ENCODE measurements at places on chromosomes 3 and 15.

DNA sequence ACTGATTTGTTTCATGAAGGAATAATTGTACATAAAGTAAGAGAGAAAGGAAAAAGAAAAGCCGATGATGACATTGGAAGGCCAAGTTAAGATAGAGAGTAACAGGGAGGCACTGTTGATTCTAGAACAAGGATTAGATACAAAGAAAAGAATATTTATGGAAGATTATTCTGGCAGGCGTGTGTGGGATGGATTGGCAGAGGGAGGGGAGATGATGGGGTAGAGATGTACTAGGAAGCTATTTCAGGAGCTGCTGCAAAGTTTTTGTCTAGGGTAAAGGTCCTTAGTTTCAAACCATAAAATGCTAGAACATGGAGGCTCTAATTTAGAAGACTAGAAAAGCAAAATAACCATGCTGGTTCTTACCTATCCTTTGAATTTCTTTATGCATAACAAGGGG is 280.0 kb upstream of the LRRN1 start:
- no peak for DNase-seq

DNA sequence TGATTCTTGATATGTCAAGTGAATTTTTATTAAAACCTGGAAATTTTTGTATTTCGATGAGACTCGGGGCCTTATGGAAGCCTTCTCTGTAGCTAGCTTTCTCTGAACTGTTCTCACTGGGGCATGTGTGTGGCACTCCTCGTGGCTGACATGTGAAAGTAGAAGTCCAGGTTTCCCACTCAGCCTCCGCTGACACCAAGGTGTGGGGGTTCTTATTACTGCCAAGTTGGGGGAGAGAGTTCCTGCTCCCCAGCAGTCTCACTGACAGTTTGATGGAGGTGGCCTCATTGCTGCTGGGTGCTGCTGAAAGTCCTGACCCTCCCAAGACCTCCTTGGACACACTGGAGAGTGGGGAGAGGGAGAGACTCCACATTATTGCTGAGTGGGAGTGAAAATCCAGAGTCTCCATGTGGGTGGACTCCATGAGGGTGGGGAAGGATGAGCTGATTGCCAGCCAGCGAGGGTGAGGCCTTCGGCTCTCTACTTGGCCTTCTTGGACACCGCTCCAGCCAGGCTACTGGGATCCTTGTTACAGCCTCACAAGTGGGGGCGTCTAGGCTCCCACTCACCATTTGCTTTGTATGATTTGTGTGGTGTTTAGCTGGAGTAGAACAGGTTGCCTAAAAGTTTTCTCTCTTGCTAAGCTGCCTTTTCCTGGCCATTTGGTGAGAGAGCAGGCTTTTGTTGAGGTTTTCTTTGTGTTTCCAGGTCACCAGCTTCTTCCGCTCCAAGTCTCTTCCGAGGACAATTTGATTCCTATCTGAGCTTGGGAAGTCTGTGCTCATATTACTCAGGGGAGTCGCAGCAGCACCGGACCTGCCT is 64.1 kb downstream of the LSM3 start:
- no peak for DNase-seq

DNA sequence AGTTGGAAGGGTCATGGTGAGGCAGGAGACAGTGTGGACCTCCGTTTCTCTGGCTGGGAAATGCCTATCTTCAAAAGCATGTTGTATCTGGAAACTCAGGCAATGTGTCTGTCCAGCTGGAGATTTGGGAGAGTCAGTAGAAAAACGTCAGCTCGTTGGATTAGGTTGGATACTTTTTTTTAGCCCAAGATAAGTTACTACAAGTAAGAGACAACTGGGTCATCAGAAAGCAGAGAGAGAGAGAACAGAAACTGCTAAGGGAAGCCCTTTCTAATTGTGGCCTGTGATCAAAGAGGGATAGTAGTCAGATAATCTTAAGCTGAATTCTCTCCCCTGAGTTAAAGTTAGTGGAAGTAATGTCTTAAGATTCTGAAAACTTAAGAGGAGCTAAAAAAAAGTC is 78.9 kb upstream of the ZNF280D start:
- DNase-seq, result no peak

DNA sequence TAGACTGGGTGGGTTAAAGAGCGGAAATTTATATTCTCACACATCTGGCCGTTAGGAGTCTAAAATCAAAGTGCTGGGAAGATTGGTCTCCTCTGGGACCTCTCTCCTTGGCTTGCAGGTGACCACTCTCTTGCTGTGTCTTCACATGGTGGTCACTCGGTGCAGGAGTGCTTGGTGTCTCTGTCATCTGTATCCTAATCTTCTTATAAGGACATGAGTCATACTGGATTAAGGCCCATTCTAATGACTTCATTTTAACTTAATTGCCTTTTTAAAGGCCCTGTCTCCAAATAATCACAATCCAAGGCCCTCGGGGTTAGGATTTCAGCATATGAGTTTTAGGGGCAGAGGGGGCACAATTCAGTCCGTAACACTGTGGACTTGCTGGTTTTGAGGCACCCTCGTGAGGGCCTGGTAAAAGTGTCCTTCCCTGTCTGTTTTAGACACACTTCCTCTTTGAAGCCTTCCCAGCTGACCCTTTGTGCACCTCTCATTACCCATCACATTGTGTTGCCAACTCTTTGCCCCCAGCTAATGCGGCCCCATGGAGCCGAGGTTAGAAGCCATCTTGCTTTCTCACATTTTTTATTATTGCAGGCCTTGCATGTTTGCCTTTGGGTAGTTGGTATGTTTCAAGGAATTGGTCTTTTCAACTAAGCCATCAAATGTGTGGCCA is 3.2 kb downstream of the XYLB start:
- DNase-seq, result peak; percentile 72

GRCh38 chr3:37935290-37935668 is 55.3 kb upstream of the VILL start:
- DNase-seq, result peak; percentile 63

GRCh38 chr3:160806094-160806493 is 50.1 kb downstream of the PPM1L start:
- no peak for DNase-seq

- DNase-seq, result no peak
Measured at GRCh38 chr3:127915937-127916493, 983 bp downstream of the KBTBD12 start.

All from EH (cell line).